ENCODE measurements at places on chromosomes 7 and 10.

DNA sequence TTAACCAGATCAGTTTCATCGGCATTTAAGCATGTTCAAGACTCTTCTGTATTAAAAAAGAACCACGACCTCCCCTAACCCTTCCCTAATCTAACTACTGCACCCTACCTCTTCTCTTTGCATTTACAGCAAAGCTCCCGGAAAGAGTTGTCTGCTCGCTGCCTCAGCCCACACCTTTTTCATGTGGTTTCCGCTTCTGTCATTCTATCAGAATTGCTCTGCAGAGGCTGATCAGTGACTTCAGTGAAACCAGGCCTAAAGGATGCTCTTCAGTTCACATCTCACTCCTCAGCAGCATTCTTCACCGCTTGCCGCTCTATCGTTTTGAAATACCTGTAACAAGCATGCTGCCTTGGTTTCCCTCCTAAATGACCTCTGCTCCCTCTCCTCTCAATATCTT lies 160.9 kb downstream of the SDK1 start:
- DNase-seq = no peak

DNA sequence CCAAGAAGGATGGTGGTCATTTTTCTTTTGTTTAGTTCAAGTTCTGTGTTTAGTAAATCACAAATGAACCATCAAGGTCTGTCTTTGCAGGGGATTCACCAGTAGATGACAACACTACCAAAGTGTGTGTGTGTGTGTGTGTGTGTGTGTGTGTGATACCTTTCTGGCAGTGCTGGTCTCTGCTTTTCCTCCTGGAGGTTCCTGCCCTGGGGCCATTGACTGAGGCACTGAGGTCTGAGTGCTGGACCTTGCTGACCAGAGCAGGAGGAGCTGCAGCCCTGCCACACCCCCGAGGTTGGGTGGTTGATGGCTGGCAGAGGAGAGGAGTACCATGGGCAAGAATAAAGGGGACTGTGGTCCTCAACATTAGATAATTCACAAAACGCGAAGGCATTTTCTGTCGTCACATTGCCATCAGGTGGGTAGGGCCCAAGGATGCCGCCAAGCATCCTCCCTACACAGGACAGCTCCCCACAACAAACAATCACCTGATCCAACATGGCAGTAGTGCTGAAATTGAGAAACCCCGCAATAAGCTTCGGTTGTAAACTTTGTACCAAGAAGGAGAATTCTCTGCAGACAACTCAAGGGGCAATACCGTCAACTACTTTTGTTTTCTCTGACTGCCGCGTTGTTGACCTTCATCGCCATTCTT lies 49.5 kb upstream of the PRSS58 start:
- DNase-seq = no peak

GRCh38 chr10:32941357-32941756 lies 16.7 kb downstream of the ITGB1 start:
- no peak for DNase-seq

GRCh38 chr10:30386801-30387588 lies 37.9 kb upstream of the MTPAP start:
- DNase-seq = no peak

DNA sequence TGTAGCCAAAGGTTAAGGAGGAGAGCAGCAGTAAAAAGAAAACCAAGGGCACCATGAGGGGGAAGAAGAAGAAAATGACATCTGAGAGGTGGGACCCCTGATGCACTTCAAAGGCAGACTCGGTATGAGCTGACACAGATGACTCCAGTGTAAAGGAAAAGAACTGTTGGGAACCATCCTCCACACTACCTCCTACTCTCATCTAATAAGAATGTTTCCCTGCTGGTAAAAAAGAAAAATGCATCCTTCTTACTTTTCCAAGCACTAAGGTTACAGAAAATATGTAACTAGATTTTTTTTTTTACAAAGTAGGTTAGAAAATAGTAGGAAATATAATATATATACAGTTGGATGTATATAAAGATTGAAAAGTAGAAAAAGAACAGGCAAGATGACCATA lies 16.9 kb downstream of the TAS2R41 start:
- DNase-seq = no peak

DNA sequence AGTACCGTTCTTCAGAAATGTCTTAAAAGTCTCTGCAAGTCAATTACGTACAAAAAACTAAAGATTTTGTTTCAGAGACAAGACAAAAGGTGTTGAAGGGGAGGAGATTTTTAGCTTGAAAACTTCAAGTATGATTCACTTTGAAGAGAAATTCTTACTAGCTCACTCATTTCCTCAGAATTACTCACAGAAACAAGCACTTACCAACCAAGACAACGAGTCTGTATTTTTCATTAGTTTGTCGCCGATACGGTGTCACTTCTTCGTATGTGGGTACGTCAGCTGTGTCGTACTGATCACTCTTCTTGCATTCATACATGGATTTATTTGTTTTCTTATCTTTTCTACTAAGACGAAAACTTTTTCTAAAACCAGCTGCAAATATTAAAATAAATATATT lies 90.6 kb upstream of the ODAD2 start:
- DNase-seq = no peak

DNA sequence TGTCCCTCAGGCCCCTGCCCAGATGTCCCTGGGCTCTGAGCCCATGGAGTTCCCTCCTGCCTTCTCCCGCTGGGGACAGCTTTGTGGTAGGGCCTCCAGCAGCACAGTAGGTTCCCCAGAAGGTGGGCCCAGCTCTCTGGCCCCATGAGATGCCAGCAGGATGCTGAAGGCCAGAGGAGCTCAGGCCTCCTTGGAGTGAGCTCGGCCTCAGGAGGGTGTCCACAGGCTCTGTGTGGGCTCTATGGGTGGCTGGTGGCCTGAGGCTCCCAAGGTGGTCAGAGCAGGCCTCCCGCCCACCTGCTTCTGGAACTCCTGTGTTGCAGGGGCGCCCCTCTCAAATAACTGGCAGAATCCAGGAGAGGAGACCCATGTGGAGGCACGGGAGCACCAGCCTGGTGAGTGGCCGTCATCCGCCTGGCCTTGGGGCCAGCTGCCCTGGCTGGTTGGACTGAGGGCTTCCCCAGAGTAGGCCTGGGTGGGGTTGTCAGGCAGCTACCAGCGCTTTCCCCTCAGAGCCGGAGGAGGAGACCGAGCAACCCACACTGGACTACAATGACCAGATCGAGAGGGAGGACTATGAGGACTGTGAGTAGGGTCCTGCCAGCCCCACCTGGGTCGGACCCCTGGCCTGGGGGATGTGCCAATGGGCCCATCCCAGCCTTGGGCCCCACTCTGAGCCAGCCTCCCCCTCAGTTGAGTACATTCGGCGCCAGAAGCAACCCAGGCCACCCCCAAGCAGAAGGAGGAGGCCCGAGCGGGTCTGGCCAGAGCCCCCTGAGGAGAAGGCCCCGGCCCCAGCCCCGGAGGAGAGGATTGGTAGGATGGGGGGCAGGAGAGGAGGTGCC lies 3.2 kb downstream of the AEBP1 start:
- no peak for DNase-seq

DNA sequence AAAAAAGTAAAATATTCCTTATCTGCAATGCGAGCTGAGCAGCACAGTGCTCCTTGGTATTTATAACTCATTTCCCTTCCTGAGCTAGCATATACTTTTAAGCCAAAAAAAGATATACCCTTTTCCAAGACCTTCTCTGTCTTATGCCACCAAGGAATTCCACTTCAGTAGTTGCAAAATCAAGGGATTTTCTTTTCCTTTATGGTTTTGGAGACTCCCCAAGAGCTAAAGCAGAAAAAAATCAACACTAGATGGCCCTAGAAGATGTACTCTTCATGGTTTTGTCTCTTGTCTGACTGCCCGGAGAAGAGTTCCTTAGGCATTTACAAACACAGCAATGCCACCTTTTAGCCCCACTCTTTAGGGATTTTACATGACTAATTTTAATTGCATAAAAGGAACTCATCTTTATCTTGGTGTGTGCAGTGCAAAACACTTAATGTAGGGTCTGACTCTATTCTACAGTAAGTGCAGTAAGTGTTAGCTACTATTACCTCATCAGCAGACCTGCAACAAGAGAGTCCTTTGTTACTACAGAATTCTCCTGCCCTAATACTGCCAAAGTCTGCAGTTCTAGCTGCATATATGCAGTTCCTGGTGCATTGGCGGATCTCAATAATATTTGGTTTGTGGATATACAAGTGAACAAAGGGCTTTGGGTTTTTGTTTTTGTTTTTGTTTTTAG lies 443.3 kb downstream of the GFRA1 start:
- no peak for DNase-seq

DNA sequence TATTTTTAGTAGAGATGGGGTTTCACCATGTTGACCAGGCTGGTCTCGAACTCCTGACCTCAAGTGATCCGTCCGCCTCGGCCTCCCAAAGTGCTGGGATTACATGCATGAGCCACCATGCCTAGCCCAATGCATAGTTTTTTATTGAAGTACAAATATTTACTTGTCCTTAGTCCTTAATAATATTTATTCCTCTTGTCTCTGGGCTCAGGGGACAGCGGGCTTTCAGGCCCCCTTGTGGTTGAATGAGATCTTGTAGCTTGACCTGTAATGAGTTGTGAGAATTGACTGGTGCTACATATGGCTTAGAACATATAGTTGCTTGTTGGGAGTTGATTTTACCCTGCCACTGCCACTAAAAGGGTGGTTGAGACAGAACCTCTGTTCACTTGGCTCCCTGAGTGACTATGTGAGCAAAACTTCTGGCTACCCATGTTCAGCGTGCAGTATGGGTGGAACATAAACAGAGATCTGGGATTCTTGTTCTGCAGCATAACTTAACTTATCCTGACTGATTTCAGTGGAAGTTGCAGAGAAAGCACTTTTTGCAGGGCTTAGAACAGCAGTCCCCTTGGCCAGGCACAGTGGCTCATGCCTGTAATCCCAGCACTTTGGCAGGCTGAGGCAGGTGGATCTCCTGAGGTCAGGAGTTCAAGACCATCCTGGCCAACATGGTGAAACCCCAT lies 14.9 kb downstream of the CCL26 start:
- DNase-seq = peak; percentile 56

GRCh38 chr7:72234086-72234485 lies 178.1 kb downstream of the CALN1 start:
- no peak for DNase-seq

- DNase-seq = no peak
Observed at GRCh38 chr7:17516771-17517170, 218.3 kb downstream of the AHR start.

DNA sequence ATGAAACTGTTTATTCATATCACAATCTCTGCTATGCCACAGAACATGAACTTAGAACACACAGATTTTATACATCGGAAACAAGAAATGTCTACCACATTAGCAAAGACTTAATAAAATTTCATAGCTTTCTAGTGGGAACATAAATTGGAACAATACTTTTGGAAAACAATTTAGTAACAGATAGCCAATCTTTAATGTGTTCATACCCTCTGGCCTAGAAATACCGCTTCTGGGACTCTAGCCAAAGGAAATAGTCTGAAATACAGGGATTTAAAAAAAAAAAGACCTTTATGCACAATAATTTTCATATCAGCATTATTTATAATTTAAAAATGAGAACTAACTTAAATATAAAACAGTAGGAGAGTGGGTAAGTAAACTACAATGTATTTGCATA lies 168.5 kb downstream of the PLXNA4 start:
- DNase-seq = no peak

DNA sequence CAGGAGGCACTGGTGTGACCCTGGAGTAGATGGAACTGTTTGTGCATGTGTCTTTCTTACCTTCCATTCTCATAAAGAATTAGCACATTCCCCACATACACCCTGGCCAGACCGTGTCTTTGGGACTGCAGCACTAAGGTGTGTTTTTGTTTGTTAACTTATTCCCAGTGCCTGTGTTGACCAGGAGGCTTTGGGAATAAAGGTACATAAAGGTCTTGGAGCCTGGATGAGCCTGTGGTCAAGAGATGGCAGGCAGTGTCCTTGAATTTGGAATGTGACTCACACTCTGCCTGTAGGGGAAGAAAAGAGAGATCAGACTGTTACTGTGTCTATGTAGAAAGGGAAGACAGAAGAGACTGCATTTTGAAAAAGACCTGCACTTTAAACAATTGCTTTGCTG lies 137.6 kb downstream of the LYZL1 start:
- DNase-seq = no peak

DNA sequence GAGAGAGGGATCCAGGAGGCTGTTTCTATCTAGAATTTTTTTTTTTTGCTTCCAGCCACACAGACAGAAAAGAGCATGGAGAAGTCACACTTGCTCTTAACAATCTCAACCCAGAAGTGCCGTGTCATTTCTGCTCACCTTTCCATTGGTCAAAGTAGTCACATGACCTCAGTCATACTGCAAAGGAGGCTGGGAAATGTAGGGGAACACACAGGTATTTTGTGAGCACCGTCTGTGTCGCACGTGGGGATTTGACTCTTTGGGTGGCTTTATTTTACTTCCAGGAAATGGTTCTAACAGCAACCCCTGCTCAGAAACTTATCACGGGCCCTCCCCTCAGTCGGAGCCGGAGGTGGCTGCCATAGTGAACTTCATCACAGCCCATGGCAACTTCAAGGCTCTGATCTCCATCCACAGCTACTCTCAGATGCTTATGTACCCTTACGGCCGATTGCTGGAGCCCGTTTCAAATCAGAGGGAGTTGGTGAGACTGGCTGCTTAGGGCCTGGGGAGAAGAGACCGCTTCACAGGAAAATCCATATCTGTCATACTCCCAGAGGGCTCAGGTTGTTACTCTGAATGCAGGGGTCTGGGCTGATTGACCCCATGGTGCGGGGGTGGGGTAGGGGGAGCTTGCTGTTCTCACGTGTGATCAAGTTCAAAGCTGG lies 13.1 kb upstream of the CPA1 start:
- DNase-seq = no peak

- DNase-seq = no peak
Observed at GRCh38 chr10:97371696-97372095, 29.4 kb downstream of the RRP12 start.

GRCh38 chr10:968546-969199 lies 19.6 kb upstream of the GTPBP4 start:
- DNase-seq = no peak

DNA sequence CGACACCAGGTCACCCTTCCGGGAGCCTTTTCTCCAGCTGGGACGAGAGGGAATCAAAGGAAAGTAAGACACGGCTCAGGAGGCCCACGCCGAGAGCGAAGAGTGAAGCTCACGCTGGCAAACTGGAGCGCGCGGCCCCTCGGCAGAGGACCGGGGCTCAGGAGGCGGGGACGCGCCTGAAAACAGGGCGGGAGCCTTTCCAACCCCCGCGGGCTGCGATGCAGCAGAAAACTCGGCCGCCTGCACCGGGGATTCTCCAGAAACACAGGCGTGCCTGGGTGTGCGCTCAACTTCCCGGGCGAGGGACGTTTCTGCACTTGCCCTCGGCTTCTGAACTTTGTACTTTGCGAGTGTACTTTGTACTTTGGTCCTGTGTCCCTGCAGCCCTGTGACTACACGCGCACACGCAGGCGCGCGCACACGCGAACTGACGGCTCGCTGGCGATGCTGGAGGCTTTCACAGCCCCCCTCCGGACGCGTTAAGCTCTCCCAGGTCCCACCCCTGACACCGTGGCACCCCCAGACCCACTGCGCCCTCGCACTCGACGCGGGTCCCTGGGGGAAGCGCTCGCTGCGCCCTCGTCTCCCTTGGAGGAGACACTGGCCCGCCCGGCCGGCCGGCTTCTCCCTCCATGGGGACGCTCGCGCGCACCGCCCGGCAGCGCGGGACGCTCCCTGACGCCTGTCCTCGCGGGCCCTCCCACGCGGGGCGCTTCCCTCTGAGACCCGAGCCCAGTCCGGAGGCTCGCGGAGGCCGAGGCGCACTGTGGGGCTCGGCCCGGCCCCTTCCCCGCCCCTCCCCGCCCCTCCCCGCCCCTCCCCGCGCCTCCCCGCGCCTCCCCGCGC lies 588 bp upstream of the PAOX start:
- peak; percentile 65 for DNase-seq
